ENCODE measurements at places on chromosomes 3 and 15.

DNA sequence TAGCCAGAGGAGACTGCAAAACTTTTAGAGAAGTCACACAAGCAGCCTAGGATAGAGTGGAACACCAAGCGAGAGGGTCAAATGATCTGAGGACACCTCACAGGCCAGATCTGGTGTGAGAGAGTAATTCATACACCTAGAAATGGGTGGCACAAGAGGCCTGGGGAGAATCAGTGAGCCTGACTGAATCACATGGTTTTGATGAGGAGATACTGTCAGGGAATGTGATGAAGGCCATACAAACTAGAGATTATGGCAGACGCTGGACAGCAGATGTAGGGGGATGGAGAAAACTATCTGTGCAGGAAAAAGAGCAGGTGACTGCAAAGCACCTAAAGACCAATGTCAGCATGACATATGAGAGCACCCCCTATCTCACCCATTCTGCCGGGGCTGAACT is 105.0 kb upstream of the TTC14 start:
- no peak for DNase-seq

DNA sequence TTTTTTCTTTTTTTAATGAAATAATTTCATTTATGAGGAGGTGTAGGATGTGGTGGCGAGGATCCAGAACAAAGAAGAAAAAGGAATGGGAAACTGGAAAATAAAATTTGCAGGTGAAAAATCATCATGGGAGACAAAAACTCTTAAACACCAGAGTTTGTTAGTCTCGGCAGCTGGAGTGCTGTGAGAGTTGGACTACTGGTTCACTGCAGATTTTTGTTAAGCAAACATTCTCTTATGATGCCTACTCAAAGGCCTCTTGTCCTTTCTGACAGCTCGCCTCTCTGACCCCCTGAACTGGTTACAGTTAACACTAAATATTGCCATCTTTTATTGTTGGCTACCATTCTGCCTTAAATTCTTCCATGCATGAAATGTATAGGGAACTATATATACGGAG is 152.4 kb upstream of the DPH6 start:
- no peak for DNase-seq

DNA sequence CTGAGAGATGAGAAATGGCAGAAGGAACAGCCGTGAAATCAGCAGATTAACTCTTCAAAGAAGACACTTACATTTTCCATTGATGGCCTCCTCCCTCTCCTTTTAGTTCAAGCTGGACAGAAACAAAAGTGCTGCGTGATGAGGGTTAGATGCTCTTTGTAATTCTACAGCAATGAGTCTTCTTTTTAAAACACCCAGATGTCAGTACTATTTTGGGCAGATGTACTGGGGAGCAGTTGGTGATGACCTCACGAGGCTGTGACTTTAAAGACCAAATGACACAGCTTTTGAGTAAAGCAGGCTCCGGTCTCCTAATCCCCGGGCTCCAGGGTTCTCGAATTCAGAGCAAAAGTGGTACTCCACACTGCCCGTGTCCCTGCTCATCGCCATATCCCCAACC is 198.2 kb downstream of the SLCO3A1 start:
- DNase-seq = no peak

DNA sequence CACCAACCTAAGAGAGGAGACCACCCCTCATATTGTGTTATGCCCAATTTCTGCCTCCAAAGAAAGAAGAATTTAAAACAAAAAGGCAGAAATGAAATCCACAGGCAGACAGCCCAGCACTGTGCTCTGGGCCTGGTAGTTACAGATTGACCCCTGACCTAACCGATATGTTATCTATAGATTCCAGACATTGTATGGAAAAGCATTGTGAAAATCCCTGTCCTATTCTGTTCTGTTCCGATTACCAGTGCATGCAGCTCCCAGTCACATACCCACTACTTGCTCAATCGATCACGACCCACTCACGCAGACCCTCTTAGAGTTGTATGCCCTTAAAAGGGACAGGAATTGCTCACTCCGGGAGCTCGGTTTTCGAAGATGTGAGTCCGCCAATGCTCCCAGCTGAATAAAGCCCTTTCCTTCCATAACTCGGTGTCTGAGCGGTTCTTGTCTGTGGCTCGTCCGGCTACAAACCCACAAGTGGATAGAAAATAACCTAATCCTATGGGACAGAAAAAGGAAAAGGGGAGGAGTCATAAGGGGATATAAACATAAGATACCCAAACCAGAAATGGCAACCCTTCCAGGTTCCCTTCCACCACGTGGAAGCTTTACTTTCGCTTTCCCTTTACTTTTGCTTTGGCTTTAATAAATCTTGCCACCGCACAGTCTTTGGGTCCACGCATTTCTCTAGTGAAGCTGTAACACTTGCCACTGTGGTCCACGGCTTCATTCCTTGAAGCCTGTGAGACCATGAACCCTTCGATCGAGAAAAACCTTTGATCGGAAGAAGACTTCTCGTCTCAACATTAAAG is 1.7 kb upstream of the CFAP91 start:
- DNase-seq = no peak

DNA sequence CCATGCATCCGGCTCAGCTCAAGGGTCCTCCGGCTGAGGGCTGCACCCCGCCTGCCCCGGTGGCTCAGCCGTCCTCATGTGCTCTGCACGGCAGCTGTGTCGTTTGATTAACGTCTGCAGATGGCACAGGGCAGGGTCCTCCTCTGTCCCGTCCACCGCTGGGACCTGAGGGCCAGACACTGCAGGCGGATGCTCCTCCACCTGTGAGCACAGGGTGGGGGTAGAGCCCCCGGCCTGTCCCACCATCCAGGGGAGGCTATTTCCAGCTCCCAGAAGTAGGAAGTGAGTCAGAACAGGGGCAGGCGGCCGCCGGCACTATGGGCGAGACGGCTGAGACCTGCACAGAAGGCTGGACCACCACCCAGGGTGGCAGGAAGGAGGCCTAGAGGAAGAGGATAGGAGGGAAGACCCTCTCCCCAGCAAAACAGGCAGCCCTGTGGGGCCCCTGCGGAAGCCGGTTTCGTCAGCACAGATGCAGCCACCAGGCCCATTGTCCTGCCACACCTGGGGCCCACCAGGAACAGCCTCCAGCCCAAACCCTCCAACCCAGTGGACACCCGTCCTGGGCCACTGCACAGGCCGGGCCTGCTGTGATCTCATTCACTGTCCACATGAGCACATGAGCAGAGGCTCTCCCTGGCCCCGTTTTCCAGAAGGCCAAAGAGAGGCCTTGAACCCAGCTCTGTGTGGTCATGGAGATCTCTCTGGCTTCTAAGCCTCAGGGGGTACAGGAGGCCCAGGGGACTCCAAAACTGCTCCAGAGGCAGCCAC is 12.6 kb upstream of the PLXND1 start:
- no peak for DNase-seq

DNA sequence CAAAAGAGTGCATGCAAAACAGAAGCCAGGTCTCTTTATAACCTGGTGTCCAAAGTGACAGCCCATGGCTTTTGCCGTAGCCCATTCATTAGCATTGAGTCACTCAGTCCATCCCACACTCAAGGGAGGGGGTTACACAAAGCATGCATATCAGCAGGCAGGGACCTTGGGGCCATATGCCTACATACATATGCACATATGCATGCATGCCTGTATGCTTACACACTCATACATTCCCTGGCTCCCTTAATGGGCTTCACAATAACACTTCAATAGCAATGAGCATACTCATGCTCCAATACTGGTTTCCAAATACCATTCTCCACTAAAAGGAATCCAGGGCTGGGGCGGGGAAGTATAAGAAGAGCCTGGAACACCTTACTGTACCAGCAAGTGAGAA is 22.0 kb downstream of the TRPM1 start:
- no peak for DNase-seq

GRCh38 chr3:72604328-72604727 is 243.9 kb downstream of the SHQ1 start:
- no peak for DNase-seq

DNA sequence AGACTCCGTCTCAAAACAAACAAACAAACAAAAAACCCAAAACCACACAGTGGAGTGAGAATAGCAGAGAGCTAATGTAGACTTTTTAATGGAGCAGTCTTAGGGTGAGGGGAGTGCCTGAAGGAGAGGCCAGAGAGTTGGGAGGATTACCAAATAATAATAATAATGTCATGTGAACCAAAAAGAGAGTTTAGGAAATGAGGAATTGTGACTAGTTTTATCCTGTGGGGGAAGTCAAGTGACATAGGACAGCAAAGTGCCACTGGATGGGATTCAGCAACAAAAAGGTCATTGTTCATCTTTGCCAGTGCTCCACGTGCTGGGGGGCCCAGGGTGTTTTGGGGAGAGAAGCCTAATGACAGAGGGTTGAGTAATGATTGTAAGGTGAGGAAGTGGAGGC is 12.9 kb downstream of the GPR87 start:
- DNase-seq = no peak

DNA sequence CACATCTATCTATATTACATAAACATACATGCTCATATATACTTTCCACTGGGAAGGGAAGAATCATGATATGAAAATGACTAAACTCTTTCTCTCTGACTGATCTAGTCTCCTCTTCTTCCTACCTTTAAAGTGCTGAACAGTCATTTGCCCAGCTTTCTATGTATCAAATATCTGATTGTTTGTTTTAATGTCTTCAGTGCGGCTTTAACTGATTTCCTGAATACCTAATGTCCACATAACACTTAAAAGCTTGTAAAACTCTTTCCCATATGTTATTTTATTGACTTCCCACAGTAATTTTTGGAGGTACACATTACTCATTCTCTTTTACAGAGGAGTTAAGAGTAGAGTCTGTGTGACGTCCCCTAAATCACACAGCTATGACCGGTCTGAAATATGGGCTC is 28.2 kb downstream of the CPOX start:
- DNase-seq = no peak

- no peak for DNase-seq
Observed at GRCh38 chr15:52362497-52362896, 66.9 kb upstream of the MYO5C start.

- no peak for DNase-seq
Observed at GRCh38 chr15:76056931-76057330, 2.9 kb upstream of the TMEM266 start.

GRCh38 chr3:53169045-53169831 is 8.2 kb downstream of the PRKCD start:
- DNase-seq = no peak

DNA sequence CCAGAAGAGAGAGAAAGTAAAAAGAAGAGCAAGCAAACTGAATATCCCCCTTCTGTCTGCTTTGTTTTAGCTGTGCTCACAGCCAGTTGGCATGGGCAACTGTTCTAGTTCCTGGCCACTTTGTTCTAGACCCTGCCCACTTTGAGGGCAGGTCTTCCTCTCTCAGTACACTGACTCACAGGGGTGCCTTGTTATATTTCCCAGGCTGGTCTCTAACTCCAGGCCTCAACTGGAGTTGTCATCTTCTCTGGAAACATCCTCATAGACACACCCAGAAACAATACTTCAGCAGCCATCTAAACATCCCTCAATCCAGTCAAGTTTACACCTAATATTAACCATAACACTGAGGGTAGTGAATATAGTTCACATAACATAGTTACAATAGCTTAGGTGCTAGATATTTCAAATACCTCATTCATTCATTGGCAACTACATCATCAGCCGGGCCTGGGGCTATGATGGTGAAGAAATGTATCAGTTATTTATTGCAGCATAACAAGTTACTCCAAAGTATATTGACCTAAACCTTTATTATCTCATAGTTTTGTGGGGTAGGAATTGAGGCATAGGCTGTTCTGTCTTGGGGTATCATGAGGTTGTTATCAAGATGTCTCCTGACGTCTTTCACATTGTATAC is 106.0 kb downstream of the UBE2E2 start:
- DNase-seq = no peak

DNA sequence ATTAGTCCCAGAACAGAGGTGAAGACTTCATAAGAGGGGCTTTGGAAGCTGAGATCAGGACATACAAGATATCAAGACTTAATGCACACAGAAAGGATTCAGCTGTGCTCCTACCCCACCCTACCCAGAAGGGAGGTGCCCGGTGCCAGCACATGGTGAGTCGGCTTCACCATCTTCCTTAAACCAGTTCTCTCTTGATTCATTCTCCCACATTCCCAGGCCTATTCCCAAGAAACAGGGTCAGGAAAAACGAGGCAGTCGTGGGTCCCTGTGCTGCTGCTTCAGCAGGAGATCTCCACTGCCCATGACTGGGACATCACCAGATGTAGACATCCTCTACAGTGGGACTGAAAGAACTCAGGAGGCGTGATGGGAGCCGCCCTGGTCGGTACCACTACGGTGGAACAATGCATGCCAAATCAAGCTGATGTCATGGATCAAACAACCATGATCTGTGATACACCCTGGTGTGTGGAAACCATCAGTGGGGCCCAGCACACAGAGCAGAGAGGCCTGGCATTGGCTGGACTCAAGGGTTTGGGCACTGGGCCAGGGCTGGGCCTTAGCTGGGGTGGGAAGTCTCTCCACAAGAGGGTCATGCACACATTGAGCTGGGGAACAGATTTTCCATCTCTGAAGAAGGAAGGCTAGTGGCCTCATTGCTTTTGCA is 41.9 kb downstream of the CCDC12 start:
- DNase-seq = no peak
